ENCODE measurements at places on chromosomes 13 and 19.

DNA sequence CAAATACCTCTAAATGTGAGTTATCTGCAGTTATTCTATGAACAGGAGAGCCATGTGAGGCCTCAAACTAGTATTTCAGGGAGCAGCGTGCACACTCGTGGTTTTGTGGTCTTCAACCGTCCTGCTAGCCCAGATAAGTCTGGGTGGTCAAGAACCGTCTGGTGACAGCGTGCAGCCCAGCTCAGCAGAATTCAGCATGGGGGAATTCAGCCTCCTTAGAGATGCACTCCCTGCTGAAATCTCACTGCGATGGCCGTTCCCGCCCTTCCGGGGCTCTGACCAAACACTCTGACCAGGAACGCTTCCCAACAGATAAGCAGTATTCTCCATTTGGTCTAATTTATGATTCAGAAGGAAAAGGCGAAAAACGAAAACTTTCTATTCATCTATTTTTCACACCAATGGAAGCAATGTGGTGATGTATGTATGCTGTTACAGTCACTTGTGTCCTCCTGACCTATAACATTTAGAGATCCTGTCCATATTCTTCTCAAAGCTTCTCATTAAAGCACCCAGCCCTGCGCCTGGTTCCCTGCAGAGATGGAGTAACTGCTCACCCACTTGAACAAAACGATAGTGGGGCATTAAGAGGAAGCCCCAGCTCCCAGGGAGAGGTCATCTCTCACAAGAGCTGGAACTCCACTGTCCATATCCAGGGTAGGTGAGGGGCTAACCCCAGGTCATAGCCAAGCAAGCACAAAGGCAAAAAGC, 2.9 kb downstream of the ANKRD27 start:
- peak; percentile 42 for DNase-seq

GRCh38 chr19:10074153-10074552, 12.0 kb upstream of the SHFL start:
- peak; percentile 50 for DNase-seq

GRCh38 chr13:50831512-50831911, 12.0 kb downstream of the DLEU7 start:
- DNase-seq = no peak

DNA sequence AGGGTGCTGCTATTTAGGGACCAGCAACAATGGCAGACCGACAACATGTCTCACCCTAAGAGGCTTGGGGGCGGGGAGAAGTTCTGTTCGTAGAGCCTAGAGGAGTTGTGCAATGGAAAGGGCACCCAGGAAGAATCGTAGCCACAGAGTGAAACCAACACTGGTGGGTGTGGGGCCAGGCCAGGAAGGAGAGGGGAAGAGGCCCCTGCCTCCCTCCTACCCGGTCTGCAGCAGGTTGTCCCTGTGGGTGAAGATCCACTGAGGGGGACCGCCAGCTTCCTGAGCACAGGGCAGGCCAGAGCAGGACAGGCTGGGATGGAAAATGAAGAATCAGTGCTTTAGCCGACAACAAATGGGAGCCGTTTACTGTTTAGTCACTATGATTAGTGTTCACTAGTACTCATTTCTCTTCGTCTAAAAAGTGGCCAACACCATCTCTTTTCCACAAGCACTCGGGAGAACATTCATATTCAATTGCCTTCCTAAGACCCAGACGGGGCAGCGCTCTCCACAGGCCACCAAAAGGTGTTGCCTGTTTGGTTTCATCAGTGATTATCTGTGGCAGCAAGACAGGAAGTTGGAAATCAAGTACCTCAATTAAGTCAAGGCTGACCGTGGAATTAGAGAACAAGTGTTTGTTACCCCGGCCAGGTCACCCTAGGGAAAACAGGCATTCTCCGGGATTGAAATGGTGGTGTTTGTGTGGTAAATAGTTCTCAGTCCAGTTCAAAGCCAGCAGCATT, 1.1 kb upstream of the ATP11A start:
- no peak for DNase-seq

- peak; percentile 96 for DNase-seq
Measured at GRCh38 chr19:51800473-51801244, 5.7 kb downstream of the FPR3 start.

DNA sequence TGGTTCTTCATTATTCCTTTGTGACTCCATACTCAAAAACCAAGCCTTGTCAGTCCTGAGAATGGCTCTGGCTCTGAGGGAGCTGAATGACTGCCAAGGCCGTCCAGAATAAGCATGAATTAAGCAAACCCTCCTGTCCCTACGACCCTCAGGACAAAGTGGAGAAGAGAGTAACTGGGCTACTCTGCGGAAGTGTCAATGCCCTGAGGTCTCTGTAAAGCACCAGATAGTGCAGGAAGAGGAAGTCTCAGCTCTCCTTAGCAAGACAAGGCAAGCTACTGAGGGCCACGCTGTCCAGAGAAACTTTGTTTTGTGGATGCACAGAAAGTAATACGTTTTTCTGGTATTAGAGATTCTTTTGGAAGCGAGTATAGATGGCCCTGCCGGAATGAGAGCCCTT, 94.1 kb downstream of the RNASEH2B start:
- DNase-seq = no peak

DNA sequence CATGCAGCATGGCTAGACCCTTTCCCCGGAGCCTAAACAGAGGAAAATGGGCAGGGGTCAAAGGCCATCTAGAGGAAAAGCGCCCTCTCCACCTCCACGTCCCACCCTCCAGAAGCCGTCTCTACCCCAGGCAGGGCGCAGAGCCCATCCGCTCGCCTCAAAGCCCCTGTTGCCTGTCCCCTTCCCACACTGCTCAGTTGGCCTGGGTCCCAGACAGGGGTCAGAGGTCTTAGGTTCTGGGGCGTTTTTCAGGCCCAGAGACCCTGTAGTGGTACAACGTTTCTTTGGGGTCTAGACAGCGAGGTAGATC, 285 bp downstream of the TMEM143 start:
- DNase-seq = no peak

GRCh38 chr19:34974646-34975045, 10.6 kb upstream of the ZNF792 start:
- peak; percentile 40 for DNase-seq

DNA sequence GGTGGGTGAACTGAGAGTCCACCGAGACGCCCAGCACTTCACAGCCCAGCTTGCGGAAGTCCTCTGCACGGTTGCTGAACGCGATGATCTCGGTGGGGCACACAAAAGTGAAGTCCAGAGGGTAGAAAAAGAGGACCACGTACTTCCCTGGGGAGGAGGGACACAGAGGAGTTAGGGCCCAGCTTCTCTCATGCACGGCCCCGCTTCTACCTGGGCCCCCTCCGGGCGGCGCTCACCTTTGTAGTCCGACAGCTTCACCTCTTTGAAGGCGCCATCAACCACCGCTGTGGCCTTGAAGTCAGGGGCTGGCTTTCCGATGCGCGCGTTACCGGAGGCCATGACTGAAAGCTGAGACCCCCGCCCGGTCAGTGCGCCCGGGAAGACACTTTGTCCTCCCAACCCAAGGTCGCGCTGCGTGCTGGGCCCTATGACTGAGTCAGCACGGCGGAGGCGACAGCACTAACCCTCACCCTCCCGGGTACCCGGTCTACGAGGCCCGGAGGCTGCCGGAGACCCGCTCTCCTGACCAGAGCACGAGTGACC, 606 bp downstream of the PRDX2 start:
- no peak for DNase-seq

- no peak for DNase-seq
Measured at GRCh38 chr19:40242480-40242879, 16.0 kb upstream of the CCNP start.

GRCh38 chr13:110607675-110608224, 7.6 kb upstream of the NAXD start:
- peak; percentile 28 for DNase-seq

GRCh38 chr19:48799358-48800300, 11.2 kb downstream of the BCAT2 start:
- DNase-seq = peak; percentile 15

DNA sequence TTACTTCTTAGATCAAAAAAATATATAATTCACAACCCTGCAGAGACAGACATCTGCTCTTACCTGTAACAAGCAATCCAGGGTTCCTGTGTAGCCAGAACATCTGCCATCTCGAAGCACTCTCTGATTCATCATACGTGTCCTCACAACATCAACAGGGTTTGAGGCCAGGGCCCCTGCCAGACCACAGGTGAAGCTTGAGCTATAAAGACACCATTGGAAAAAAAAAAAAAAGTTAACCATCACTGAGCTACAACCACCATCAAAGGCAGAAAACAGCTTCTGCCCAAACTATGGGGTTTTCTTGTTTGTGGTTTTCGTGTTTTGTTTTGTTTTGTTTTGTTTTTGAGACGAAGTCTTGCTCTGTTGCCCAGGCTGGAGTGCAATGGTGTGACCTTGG, 19.3 kb downstream of the SLC25A30 start:
- DNase-seq = no peak

- DNase-seq = no peak
Measured at GRCh38 chr13:43569658-43570057, 217.1 kb downstream of the ENOX1 start.

GRCh38 chr13:51765142-51765515, 38.8 kb downstream of the DHRS12 start:
- no peak for DNase-seq

DNA sequence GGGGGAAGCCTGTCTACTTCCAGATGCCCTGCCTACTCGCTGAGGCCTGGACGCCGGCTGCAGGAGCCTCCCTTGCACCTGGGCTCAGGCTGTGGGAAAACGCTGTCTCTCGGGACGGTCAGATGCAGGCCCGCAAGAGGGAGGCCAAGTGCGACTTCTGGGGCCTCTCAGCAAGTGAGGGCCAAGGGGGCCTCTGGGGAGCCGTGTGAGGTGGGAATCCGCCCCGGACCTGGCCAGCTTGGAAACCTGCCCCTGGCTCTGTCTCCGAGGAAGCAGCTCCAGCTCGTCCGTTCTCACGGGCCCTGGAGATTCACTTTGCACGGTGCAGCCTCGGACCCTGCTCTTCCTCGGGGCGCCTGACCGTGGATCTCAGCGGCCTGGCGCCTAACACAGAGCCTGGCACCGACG, 11.4 kb upstream of the CRTC1 start:
- no peak for DNase-seq

DNA sequence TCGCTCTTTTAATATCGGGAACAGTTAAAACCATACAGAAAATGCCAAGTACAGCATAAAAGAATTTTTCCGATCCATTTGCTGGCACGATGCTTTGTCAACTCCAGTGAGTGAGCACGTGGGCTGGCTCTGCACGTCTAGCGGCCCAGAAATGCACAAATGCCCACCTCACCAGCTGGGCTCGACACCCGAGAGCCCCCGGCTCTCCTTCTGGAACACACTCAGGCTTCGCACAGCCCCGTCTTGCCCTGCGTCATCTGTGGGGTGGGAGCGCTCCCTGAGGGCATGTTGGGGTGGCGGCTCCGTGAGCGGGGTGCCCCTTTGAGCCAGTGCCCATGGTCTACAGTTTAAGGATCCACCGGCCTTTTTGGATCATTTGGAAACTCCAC, 24.5 kb downstream of the ATP4B start:
- DNase-seq = no peak

GRCh38 chr19:17872251-17873001, 681 bp downstream of the SLC5A5 start:
- DNase-seq = no peak

DNA sequence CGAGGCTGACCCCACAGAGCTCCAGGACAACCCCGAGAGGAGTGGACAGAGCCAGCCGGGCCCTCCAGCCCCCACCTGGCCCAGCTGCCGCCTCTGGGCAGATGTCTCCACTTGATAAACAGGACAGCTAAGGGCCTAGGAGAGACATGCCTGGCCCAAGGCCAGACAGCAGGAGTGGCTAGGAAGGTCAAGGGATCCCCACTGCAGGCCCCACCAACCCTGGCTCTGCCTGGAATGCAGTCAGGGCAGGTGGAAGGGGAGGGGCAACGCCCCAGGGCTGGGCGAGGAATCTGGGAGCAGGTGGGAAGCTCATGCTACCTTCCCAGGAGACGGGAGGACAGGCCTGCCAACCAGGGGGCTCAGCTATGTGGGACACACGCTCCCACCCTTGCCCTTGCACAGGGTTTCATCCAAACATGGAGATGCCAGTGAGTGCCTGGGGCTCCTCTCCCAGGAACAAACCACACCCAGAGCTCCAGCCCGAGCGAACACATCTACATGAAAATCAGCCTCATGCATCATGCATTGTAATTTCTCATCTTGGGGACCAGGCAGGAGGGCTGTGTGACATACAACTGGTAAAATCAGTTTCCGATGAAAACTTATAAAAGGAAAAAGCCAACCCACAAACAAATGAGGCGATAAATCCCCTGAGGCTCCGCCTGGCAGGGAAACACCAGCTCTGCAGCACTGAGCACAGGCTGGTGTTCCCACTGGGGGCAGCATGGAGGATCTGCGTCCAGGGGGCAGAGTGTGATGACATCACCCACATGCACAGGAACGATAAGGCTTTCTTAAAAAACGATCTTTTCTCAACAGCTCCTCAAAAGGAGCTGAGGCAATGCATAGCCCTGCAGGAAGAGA, 25.0 kb downstream of the SH3GL1 start:
- peak; percentile 67 for DNase-seq

GRCh38 chr13:94178625-94179244, 300.7 kb downstream of the DCT start:
- peak; percentile 67 for DNase-seq

GRCh38 chr13:51041126-51041525, 69.9 kb downstream of the C13orf42 start:
- DNase-seq = no peak

DNA sequence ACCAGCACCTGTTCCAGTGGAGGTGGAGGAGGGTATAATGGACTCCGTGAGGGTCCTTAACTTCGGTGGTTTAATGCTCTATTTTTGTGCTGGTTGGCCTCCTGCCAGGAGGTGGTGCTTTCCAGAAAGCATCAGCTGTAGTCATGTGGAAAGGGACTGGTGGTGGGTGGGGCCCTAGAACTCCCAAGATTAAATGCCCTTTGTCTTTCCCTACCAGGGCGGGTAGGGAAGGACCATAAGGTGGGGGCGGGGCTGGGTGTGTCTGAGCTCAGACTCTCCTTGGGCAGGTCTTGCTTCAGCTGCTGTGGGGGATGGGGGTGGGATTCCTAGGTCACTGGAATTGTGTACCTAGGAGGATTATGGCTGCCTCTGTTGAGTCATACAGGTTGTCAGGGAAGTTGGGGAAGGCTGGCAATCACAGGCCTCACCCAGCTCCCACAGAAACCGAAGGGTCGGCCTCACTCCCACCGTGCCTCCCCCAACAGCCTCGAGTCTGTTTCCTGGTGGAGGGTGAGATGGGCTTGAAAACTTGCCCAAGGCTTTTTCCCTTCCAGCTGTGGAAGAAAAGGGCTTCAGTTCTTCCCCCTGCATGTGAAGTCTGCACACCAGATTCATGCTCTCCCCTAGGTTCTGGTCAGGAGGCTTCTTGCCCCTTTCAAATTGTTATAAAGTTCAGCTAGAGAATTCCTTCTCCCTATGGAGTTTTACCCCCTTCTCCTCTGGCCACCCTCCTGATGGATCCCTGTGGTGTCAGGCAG, 60.3 kb upstream of the CLDN10 start:
- DNase-seq = no peak

- peak; percentile 44 for DNase-seq
Measured at GRCh38 chr19:49020931-49021895, 2.9 kb downstream of the CGB3 start.

- DNase-seq = no peak
Measured at GRCh38 chr19:20102097-20102496, 24.3 kb downstream of the ZNF90 start.

DNA sequence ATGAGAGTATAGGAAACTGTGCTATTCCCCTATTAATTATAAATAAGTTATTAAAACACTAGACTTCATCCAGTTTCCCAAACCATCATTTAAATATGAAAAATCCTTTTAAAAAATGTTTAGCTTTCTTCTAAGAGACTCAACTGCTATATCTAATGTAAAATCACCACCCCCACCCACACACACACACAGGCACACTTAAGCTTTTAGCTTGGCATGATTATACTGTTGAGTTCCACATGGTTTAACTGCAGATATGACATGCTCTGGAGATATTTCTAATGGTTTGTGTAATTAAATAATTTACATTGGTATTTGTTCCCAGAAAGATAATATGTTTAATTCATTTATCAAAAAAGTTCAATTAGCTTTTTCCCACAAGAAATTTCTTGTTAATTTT, 1700.1 kb upstream of the SLC10A2 start:
- no peak for DNase-seq
